ENCODE measurements at places on chromosomes 11 and 22.

DNA sequence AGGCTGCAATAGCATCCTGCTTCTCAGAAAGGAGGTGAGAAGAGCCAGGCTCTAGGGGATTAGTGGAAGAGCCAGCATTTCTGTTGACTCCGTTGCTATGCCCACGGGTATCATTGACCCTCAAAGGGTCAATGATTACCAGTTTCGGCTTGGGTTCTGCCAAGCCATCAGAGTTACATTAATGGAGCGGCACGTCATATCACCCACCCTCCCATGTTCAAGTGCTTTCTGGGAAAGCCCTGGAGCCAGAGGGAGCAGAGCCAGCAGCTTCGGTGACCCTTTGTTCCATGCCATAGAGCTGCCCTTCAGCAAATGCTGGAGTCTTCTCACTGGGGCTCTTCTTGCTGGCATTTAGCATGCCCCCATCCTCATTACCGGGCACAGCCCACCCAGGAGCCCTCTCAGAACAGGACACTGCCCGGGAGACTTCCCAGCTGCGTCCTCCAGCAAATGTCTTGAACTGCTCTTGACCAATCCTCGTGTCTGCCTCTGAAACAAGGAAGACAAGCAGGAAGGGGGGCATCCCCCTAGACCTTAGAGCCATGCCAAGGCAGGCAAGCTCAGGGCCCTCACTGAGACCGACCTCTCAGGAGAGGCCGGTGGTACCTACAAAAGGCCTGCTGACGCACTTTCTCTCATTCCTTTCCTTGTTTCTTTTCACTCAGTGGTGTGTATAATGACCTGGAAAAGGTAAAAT, 14.6 kb downstream of the KCNJ1 start:
- no peak for DNase-seq

GRCh38 chr22:48402591-48403031, 1425.1 kb downstream of the BRD1 start:
- DNase-seq: no peak

DNA sequence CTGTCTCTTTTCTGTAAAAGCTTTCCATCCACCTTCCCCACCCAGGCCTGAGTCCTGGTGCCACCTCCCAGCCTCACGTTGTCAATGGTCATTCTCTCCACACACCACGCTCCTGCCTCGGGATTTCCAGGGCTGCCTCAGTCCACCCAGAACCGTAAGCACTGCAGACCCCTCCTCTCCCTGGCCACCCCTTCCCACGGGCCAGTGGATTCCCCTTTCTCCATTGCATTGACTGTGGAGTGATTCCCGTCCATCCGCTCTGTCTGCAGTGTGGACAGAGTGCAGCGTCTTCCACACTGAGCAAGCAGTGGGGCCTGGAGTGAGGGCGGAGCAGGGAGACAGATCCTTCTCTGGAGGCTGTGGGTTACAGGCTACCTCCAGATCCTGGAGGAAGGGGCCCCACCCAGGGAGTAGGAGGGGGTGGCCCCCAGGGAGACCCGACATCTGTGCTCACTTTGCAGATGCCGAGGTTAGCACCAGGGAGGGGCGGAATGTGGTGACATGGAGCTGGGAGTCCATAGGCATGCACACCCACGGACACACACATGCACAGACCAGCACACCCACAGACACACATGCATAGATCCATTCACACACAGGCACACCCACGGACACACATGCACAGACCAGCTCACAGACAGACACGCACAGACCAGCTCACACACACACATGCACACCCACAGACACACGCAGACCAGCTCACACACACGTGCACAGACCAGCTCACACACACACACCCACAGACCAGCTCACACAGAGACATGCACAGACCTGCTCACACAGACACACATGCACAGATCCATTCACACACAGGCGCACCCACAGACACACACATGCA, 109.6 kb upstream of the B3GAT1 start:
- DNase-seq: no peak

- no peak for DNase-seq
Measured at GRCh38 chr11:103633068-103633788, 403.2 kb upstream of the DDI1 start.

- DNase-seq: no peak
Measured at GRCh38 chr11:1437500-1437899, 47.8 kb downstream of the BRSK2 start.

GRCh38 chr22:36456464-36456845, 25.0 kb downstream of the TXN2 start:
- no peak for DNase-seq

- no peak for DNase-seq
Measured at GRCh38 chr11:4084406-4085125, 10.0 kb upstream of the RRM1 start.

GRCh38 chr11:111135101-111135500, 110.4 kb upstream of the POU2AF2 start:
- DNase-seq: no peak

DNA sequence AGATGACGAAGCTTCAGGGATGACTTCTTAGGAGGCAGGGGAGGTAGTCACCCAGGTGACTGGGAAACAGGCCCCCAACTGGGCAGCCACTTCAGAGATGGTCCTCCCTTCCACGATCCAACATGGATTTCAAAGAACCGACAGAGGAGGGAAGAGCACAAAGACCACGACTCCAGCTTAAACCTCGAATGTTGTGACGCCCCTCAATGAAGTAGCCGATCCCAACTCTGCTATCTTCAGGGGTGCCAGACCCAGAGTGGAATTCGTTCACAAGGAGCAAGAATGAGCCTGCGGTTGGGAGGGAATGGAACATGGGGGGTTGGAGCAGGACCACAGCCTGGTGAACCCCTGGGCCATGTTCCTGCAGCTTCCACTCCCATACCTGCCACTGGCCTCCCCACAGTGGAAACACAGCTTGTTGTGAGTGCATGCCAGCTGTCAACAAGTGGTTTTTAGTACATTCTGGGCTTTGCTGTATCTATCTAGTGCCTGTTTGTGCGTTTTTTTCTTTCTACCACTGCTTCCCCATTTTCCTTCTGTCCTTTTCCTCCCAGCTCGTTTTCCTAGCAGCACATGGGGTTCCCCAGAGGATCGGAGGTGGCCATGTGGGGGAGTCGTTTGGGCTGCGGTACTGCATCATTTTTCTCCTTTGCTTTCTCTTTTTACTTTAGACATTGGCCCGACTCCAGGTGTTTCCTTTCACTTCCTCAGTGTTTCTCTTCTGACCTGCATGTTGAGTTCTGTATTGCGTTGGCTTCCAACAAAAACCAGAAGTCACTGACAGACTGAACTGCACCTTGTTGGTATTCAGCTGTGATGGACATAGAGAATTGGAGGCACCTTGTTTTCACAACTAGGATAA, 65.8 kb downstream of the MORC2 start:
- no peak for DNase-seq

GRCh38 chr11:30914143-30914762, 328.1 kb upstream of the MPPED2 start:
- no peak for DNase-seq

DNA sequence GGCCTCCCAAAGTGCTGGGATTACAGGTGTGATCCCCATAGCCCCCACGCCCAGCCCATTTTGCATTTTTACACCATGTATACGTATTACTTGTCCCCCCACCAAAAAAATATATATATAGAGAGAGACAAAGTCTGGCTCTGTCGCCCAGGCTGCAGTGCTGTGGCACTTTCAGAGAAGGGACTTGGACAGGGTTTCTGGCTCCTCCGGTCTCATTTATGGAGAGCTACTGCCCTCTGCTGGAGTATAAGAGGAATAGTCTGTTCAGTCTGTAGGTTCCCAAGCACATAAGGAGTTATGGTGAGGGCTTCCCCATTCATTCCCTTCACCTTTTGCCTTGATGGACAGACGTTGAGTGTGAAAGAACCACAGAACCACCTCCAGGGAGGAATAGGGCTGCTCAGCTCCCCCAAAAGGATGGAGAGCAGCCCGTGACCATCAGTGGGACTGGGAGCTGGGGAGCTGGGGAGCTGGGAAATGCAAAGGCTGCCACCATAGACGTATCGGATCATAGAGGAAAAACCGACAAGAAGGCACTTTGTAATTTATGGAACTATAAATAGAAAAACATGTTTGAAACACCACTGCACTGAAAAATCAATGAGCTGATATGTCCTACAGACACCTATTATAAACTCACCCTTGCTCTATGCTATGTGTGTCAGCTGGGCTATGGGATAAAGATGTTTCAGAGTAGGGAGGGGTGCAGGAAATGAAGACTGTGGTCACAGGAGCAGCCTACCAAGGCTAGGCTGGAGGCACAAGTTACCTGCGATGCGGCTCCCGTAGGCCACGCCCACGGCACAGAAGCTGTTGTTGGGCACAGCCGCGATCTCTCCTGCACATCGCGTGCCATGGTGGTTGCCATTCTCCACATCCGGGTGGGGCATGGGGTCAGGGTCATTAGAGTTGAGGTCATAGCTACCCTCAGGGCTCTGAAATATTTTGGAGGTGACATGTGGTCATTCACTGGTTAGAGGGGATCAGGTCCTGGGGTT, 5.2 kb downstream of the PCSK7 start:
- no peak for DNase-seq

- DNase-seq: no peak
Measured at GRCh38 chr11:101894505-101894904, 20.3 kb upstream of the CEP126 start.

DNA sequence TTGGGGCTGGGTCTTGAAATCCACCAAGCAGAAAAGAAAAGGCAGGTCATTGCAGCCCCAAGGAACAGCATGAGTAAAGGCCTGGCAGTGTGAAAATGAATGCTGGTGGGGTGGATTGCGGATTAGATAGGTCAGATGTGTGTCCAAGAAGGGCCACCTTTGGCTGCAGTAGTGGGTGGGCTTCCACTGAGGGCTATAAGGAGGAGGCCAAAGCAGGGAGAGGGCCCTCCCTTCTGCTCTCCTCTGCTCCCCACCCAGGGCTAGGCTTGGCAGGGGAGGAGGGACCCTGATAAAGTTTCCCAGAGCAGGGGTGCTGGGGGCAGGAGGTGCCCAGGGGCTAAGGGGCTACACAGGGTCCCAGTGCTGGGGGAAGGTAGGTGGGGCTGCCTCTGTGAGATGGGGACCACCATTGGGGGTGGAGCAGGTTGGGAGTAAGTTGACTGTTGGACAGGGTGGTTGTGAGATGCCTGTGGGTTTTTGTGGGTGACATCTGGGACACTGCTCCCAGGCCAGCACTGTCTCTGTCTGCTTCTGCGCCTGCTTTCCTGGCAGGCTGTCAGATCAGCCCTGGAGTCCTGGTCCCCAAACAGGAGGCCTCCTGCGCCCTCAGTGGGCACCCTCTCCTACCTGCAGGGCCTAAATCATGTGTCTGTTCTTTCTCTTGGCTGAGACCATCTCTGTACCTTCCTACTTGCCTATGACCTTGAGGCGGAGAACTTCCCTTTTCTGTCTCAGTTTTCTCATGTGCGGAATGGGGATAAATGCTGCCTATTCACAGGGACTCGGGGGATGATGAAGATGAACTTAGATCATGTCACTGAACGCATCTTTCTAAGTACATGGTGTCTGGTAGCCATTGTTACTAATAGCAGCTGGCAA, 1.9 kb downstream of the CAPN5 start:
- no peak for DNase-seq

DNA sequence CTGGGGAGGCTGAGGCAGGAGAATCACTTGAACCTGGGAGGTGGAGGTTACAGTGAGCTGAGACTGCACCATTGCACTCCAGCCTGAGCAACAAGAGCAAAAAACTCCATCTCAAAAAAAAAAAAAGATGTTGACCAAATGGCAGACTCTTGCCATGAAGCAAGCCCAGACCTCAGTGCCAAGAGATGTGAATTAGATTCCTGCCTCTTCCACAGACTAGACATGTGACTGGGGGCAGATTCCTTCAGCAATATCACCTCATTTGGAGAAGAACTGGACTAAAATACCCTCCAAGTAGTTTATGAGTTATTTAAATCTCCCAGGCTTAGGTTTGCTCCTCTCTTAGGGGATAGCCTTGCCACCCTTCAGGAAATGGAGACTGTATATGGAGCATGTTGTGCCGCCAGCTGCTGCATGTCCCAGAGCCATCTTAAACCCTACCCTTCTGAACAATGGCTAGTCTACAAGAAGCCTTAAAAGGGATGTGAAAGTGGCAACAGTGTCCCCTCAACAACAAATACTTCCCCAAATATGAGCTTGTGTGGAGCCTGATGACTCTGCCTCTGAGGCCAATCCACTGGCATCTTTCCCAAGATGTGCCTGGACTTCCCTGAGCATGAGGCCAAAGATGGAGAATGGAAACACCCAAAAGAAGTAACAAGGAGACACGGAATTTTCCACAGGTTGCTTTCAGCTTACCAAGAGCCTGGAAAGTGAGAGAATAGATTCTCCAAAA, 763 bp upstream of the MS4A7 start:
- no peak for DNase-seq

- DNase-seq: no peak
Measured at GRCh38 chr11:11427542-11427941, 74.5 kb upstream of the CSNK2A3 start.

- no peak for DNase-seq
Measured at GRCh38 chr11:94762208-94762607, 5.9 kb upstream of the AMOTL1 start.

- DNase-seq: no peak
Measured at GRCh38 chr22:23405366-23405851, 174.7 kb downstream of the IGLL1 start.

GRCh38 chr11:16242806-16243205, 113.5 kb downstream of the SOX6 start:
- DNase-seq: no peak

DNA sequence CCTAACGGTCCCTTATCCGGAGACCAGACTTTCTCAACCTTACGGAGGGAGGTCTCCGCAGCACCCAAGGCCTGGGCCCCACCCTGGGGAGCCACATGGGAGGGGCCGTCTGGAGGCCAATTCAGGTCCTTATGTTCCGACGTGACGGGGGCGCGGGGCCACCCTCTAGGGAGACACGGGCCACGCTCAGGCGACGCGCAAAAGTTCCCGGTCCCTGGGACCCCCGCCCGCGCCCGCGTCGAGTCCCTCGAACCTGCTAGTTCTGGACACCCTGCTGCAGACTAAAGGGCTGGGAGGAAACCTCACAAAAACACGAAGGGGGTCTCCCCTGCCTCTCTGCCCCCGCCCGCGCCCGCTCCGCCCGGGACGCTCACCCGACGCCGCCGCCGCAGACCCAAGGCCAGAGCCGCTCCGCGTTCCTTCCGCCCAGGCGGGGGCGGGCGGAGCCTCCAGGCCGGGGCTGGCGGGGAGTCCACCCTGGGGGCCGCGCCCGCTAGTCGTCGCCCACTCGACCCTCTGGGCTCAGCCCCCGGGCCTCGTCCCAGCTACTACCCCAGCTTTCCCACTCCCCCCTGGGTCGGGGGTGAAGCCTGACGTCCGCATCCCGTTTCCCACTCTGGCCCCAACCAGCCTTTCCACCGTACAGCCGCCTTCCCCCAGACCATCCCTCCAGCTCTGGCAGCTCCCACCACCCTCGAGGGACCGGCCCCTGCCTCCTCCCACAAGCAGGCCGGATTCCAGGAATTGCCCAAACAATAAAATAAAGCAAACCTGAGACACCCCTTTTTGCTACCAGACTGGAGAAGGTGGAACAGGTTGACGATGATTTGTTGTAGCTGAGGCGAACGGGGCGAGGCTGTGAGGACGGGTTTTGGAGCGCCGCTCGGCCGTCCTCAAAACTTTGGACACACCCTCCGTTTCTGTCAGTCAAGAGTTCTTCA, 2.7 kb downstream of the RNH1 start:
- no peak for DNase-seq

All from stimulated activated CD8-positive, alpha-beta memory T cell treated with anti-CD3 and anti-CD28 coated beads, Interleukin-7, amount 100 ng/mL, for 1 hour (primary cell).